ENCODE measurements at places on chromosomes 1 and 21. TPM values are rescaled to one million over a fixed set of nuclear protein-coding genes. Genes with fewer than 3 reads are reported as not detected.

GRCh38 chr1:186498695-186499389 is 37.9 kb upstream of the PDC start:
- no peak for DNase-seq

DNA sequence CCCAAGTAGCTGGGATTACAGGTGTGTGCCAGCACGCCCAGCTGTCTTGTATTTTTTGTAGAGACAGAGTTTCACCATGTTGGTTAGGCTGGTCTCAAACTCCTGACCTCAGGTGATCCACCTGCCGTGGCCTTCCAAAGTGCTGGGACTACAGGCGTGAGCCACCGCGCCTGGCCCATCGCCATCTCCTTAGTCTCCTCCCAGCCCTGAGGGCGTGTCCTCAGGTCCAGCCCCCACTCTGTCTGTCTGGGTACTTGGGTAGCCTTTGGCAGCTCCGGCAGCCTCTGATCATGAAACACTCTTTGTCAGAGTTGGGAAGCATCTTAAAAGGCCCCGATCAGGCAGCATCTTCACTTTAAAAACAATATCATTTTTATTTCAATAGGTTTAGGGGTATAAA is 90.3 kb upstream of the DISP3 start:
- no peak for DNase-seq

- no peak for DNase-seq
Observed at GRCh38 chr21:16590641-16591292, 861.0 kb downstream of the USP25 start.

DNA sequence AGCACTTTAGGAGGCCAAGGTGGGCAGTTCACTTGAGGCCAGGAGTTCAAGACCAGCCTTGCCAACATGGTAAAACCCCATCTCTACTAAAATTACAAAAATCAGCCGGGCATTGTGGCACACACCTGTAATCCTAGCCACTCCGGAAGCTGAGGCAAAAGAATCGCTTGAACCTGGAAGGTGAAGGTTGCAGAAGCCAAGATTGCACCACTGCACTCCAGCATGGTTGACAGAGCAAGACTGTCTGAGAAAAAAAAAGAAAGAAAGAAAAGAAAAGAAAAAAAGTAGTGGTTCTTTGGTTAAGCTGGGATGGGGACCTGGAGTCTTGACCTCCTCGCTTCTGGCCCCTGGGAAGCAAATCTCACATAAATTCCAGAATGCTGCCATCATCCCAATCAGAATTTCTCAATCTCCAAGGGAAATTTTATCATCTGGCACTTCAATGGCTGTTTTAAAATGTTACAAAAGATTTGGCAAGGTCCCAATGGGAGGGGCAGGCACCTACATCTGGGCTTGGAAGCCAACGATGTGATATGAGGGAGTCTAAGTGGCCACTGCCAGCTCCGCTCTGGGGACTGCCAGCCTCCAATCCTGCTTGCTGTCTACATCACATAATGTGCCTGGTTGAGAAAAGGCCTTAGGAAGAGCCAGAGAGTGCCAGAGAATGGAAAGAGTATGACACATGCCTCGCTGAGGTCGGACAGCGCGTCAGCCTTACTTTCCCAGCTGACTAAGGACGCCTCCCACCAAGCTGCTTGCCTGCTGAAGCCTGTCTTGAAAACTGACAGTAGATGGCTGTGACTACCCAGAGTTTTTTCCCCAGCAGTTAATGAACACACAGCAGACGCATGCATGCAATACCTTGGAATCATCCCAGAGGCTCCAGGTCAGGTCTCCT is 42.1 kb upstream of the SRP9 start:
- DNase-seq, result peak; percentile 76

GRCh38 chr1:31980835-31981455 is 32.7 kb upstream of the KHDRBS1 start:
- no peak for DNase-seq

DNA sequence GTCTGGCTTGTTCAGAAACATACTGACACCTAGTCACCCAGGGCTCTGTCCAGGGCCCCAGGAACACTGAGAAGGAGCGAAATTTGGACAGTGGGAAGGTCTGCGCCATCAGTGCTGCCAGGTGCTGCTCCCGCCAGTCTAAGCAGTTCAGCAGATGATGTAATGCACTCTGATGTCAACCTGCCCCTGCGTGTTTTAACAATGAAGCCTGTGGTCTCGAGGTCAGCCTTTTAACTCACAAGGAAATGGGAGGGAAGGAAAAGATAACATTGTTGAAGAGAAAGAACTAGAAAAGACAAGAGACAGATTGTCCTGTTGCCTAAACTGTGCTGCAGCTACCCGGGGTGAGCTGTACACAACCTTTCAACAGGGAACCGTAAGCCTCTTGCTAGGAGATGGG is 126.6 kb upstream of the IFFO2 start:
- DNase-seq, result no peak

GRCh38 chr21:31892686-31893085 is 19.9 kb downstream of the HUNK start:
- no peak for DNase-seq

DNA sequence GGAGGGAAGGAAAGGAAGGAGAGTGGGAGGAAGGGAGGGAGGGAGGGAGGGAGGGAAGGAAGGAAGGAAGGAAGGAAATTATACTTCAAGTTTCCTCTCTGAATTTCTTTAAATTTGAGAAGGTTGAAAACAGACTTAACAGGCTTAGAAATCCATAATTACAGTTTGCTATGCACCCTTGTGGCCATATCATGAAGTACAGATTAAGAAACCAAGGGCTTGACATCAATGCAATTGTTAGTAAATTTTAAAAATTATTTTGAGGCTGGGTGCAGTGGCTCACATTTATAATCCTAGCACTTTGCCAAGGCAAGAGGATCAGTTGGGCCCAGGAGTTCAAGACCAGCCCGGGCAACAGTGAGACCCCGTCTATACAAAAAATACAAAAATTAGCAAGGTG is 14.4 kb downstream of the ANP32E start:
- DNase-seq, result no peak

GRCh38 chr1:220382994-220383393 is 110.7 kb upstream of the RAB3GAP2 start:
- DNase-seq, result no peak

- DNase-seq, result no peak
Observed at GRCh38 chr1:229199261-229200243, 71.4 kb upstream of the RAB4A start.

GRCh38 chr1:10728595-10729410 is 67.6 kb downstream of the CASZ1 start:
- no peak for DNase-seq

- no peak for DNase-seq
Observed at GRCh38 chr1:17404820-17405219, 32.8 kb downstream of the PADI6 start.

DNA sequence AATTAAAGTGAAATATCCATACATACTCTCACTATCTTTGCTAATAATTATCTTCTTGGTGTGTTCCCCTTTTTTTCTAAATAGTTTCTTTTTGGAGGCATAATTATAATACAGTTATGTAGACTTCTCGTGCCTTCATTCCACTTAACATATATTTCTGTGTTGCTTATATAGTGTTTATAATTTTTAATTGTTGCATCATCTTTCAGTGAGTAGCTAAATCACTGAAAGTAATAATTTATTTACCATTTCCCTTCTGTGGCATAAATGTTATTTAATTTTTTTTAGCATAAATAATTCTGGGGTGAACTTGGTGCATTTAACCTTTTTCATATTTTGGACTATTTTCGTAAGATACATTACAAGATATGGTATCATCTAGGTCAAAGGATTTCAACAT is 38.3 kb downstream of the SMAP2 start:
- DNase-seq, result no peak

GRCh38 chr1:190597294-190597693 is 119.6 kb upstream of the BRINP3 start:
- no peak for DNase-seq

GRCh38 chr21:42242611-42243010 is 23.7 kb downstream of the ABCG1 start:
- DNase-seq, result no peak

GRCh38 chr1:165637427-165637826 is 6.4 kb downstream of the MGST3 start:
- DNase-seq, result no peak

DNA sequence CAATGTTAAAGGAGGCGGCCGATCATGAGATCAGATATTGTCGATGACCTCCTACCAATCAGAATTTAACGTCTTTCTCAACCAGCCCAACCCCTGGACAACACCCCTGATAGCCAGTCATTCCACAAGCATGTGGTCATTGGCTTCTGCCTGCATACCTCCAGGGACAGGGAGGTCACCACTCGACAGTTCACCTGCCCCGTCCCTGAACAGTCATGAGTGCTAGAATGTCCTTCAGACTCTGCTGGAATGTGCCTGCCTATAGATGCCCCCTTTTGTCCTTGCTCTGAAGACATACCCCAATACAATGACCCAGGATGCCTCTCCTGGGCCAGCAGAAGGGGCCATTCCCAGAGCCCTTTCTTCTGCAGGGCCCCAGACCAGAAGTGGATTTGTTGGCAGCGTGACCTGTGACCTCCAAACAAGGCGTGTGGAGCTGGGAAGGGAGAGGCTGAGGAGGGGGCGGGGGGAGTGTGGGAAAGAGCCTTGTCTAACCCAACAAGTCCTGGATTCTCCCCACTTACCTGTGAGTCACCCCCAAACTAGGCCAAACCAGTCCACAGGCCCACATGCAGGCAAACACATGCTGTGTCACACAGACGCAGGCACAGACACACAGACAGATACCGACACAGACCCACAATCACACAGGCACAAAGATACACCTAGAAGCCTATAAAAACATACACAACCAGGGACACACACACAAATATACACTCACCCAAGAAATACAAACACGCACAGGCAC is 2.2 kb downstream of the CRYBG2 start:
- DNase-seq, result no peak

DNA sequence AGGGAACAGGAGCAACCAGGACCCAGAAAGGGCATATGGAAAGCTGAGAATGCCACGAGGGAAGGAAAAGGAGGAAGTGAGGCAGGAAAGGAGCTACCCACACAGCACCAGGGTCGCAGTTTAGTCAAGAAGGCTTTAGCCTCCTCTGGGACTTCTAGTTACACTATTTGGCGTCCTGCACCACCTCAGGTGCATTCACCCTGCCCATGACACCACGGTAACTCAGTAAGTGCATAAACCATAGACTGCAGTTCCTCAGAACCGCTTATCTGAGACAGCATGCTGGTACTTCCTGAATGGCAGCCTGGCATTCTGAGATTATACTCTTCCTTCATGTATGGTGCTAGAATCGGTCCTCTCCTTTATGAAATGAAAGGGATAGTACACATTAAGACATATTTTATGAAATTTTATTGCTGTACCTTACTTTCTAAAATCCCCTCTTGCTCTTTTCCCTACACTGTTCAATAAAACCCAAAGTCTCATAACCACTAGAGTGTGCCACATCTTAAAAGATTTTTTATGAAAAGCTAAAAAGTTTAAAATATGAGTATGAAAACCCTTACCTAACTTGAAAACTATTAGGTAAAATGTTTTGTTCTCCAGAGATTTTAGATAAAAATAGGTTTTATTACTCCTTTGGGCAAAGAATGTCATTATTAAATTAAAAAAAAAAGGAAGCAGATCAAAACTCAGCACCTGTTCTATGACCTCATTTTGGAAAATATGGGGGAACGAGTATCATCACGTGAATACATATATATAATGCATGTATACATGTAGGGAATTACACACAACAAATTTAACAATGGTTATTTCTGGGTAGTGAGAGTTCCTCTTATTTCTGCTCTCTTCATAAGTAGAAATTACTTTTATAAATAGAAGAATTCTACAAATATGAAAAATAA is 67.3 kb downstream of the VAV3 start:
- DNase-seq, result no peak

DNA sequence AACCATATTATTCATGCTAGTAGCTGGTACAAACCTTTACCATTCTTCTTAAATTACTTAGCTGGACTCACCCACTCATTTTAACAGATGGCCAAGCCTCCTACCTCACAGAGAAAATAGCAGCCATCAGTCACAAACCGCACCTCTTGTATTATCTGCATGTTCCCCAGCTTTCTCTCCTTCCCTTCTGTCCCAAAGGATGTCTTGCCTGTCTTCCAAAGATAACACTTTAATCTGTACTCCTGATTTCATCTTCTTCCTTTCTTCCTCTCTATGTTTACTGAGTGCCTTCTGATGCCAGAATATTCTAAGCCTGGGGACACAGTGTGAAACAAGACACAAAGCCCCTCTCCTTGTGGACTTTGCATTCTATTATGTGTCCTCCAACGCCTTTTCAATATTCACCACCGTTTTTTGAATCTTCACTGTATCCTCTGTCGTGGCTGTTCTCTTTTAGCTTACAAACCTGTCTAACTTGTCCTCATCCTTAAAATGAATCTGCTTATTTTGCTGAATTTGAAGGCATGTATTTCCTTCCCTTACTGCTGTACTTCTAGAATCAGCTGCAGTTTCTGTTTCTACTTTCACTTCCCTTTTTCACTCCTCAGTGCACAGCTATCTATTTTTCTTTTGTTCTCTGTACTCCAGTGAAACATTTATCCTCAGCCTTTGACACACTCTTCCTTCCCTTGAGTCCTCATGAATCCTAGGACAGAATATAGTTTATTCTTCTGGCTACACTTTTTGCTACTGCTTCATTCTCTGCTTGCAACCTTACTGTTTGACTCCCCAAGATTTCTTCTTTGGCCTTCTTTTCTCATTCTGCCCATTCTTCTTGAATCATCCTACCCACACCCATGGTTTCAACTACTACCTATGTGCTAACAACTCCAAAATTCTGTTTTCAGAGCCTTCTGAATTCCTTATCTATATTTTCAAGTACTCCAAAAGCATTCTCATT is 216.9 kb upstream of the SAMSN1 start:
- DNase-seq, result peak; percentile 12

- DNase-seq, result no peak
Observed at GRCh38 chr1:26470878-26471497, 1.3 kb upstream of the HMGN2 start.

Gene MROH9
- not detected for polyA plus RNA-seq

Gene CD1C
- 1.3 TPM for polyA plus RNA-seq

Gene CCT3
- 243 TPM for polyA plus RNA-seq

Gene SLC45A1
- polyA plus RNA-seq, result 0.70 TPM

Gene HLX
- 9.1 TPM for polyA plus RNA-seq

Gene TNFRSF18
- polyA plus RNA-seq, result 3.2 TPM

Gene TFF3
- 0.75 TPM for polyA plus RNA-seq

Gene GUCA2A
- polyA plus RNA-seq, result not detected

Gene HSD3B2
- not detected for polyA plus RNA-seq

Gene MYBPH
- 252 TPM for polyA plus RNA-seq
